ENCODE measurements at places on chromosomes 4 and X.

- no peak for DNase-seq
These were observed 170.6 kb upstream of the FAM9B start for GRCh38 chrX:9204560-9204959.

- DNase-seq: no peak
These were observed 76.9 kb upstream of the RPL34 start for GRCh38 chr4:108543359-108543968.

DNA sequence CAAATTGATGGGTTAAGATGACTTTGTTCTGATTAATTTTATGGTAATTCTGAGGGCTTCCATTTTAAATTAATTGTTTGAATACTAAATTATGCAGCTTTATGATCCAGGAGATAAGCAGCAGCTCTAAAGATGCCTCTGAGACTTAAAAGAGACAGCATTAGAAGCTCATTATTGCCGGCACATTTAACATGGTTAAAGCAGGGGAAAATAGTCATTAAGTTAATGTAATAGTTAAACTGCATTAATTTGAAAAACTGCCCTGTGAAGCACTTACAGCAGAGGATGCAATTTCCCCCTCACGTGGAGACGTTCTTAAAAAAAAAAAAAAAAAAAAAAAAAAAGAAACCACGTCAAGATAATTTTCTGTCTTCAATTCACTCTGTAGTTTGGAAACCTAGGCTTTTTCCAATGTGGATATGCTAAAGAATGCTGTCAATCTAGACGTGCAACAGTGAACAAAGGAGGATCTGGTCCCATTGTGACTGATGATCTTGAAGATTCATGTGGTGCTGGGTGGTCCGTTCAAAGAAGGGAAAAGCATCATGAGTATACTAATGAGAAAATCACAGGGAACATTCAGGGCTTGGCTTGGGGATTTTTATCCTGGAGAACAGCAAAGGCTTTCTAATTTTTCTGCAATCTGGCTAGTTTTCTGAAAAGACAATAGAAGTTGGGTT is 440.6 kb upstream of the HS3ST1 start:
- DNase-seq: no peak

DNA sequence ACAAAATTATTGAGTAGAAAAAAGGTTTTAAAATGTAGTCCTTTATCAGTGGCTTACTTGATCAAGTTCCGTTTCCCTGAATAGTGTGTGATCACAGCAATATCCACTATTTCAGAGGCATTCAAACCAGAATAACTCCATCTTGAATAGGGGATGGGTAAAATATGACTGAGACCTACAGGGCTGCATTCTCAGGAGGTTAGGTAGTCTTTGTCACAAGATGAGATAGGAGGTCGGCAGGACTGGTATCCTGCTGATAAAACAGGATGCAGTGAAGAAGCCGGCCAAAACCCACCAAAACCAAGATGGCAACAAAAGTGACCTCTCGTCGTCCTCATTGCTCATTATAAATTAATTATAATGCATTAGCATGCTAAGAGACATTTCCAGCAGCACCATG is 24.7 kb downstream of the TSPAN6 start:
- DNase-seq: no peak

- DNase-seq: no peak
These were observed 65.3 kb downstream of the PDLIM5 start for GRCh38 chr4:94516999-94517398.

DNA sequence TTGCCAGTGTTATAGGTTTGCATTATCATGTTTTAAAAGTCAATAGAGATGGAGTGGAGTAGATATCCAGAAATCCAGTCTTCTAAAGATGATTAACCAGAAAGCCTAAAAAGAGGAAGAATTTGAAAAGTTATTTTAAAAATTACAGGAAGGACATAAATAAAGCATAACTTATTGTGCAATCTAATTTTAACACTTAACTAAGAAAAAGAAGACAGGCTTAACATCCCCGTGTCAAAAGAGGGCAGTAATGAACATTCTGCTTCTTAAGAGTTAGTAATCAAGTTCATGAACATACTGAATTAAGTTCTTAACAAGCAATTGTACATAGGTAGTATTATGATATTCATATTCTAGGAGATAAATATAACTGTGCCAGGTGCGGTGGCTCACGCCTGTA is 39.3 kb downstream of the ELF2 start:
- DNase-seq: no peak

DNA sequence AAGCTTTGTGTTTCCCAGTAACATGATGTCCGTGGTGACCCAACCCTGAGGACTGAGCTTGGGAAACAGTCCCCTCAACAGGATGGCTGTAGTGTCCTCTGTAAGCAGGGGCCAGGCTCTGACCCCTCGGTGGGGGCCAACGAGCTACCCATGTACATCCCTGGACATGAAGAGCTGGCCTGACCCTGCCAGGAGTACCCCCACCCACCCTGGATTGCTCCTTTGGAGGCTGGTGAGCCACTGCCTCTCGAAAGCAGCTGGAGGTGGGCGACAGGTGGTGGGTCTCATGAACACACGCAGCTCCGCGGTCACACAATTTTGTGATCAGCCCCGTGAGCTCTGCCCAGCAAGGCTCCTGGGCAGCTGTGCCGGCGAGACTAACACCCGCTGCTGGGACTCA is 33.5 kb downstream of the NSG1 start:
- DNase-seq: no peak

DNA sequence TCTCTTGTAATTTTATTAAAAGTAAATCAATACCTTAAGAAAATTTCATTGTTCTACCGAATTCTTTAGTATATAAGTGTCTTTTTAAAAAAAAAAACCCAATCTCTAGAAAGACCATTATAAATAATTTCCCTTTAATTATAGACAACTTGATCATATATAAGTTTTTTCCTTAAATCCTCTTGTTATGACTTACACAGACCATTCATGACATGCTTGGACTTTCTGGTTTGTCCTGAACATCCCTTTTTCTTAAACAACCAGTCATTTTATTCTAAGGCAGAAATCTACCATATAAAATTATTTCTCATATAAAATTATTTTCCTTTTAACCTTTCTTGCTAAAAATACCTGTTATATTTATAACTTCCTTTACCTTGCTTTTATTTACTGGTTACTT is 15.4 kb upstream of the FHDC1 start:
- no peak for DNase-seq

- DNase-seq: no peak
These were observed 248.2 kb downstream of the PARM1 start for GRCh38 chr4:75180790-75181776.

- no peak for DNase-seq
These were observed 13.8 kb downstream of the MPP1 start for GRCh38 chrX:154791467-154791866.

GRCh38 chrX:101408532-101408841 is 465 bp downstream of the HNRNPH2 start:
- no peak for DNase-seq

GRCh38 chr4:138413273-138413672 is 171.1 kb upstream of the SLC7A11 start:
- DNase-seq: no peak

DNA sequence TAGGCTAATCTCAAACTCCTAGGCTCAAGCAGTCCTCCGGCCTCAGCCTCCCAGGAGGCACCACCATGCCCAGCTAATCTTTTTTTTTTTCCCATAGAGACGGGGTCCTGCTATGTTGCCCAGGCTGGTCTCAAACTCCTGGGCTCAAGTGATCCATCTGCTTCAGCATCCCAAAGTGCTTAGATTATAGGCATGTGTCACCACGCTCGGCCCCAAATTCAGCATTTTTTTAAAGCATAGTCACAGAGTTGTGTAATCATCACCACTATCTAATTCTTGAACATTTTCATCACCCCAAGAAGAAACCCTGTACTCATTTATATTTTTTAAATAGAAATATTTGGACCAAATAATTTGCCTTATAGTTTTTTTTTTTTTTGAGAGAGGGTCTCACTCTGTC is 10.3 kb downstream of the CENPI start:
- DNase-seq: no peak

DNA sequence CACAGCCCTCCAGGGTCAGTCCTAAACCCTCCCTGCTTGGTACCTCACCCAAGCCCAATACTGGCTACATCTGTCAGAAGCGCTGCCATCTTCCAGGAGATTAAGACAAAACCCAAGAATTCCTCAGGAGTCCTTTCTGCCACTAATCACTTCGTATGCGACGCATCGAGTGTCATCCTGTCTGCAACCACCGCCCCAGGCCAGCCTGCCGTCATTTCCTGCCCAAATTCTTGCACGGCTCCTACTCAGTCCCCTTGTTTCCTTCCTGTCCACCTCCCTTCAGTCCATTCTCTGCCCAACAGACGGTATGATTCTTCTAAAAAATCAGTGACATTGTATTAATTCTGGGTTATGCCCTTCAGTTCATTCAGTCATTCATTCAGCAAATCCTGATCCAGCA is 113.6 kb downstream of the NFKB1 start:
- peak; percentile 44 for DNase-seq

- DNase-seq: no peak
These were observed 724 bp downstream of the THOC2 start for GRCh38 chrX:123731987-123732669.

- no peak for DNase-seq
These were observed 845.3 kb downstream of the TRIML1 start for GRCh38 chr4:188984518-188984917.

GRCh38 chrX:51795136-51795535 is 51.9 kb downstream of the GSPT2 start:
- DNase-seq: no peak

- no peak for DNase-seq
These were observed 41.7 kb downstream of the FGFRL1 start for GRCh38 chr4:1053080-1053661.

- DNase-seq: no peak
These were observed 50.0 kb downstream of the TET2 start for GRCh38 chr4:105196523-105197145.

DNA sequence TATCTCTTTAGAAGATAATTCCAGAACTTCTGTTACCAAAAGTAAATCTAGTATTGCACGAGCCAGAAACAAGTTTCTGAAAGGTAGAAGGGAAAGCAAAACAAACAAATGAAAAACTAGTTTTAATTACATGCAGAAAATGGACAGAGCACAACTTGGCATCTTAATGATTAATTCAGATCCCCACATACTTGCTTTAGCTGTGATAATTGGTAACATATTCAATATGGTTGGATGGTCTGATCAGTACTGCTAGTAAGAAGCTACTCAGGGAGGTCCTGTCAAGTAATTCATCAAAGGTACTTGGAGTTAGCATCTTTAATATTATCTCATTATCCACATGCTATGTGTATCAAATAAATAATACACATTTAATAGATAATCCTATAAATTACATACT is 204.3 kb downstream of the TRAM1L1 start:
- no peak for DNase-seq

DNA sequence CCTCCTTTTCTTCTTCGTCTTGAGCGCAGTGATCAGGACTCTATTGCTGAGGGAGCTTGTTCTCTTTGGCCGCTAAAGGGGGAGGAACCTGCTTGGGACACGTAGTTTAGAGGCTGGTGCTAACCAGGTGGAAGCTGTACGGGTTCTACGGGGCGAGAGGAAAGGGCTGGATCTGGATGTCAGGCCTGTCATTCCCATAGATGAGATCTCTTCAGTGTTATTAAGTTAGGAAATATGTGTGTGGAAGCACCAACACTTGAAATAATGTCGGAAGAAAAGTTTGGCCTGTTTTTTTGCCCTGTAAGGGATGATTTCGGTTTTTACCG is 643 bp downstream of the SRP72 start:
- DNase-seq: no peak

DNA sequence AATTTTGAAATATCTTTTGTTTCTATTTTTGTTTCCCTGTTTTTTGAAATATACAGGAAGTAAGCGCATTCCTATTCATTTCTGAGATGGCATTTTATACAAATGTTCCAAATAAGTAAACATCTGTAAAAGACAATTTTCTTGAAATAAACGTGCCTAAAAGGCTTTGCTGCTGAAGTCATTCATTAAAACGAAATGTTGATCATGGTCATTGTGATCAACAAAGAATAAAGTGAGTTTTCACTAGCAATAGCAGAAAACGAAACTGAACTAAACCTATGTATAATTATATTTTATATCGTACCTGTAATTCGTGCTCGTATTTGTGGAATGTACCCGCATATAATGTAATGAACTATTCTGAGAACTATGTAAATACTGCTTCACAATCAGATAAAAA is 221.2 kb downstream of the MGST2 start:
- no peak for DNase-seq

DNA sequence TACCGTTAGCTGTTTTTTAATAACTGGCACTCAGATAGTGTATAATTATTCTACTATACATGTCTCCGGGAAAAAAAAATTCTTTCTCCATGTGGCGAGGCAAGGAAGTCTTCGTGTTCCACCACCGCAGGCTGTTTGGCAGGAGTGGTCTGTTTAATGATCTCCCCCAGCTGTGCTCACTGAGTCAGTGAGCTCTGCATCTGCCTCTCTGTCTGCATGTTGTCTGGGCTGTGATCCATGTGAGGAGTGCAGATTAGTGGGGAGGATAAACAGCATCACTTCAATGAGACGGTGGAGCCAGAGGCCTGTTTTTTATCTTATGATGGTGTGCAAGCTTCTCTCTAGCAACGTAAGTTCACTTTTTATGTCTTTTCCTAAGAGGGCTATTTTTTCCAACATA is 69.8 kb downstream of the RPS3A start:
- DNase-seq: no peak

GRCh38 chr4:26384380-26385057 is 63.7 kb downstream of the RBPJ start:
- no peak for DNase-seq

DNA sequence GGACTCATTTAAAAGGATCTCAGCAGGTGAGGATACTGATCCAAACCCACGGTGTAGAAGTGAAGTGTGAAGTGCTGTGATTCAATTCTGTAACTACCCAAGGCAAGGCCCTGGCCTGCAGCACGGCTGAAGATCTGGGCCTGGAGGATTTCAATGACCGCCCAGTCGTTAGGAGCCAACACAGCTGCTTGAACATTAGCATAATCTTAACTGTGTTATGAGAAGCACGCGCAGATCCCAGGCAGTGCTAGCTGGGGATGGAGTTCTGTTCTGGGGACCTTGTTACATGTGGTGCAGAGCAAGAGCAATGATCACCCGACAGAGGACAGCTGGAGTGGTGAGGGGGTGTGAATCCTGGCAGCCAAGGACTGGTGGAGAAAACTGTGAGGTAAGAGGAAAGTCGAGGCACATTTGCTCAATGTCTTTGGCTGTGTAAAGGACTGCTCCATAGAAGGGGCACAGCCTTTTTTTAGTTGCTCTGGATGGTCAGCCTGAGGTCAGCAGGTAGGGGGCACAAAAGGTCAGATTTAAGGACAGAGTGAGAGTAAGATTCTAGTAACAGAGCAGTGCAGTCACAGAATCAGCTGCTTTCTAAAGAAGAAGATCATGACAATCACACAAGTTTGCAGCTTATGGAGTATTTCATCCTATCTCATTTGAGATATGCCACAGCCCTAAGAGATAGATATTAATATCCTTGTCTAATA is 181.8 kb downstream of the DCLK2 start:
- no peak for DNase-seq

DNA sequence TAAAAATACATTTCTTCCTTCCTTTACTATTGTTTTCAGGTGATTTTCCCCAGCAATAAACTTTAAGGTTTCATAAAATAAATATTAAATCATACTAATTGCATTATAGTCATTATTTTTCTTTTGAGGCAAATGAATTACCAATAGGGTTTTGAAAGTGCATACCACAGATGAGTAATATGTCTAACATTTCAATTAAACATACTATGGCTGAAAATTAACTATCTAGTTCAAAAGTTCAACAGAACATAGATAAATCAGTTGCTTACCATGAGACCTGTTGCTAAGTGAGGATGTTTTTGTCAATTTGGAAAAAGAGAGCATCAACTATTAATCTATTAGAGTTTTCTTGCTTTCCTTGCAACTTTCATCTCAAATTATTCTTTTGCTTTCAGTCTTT is 35.0 kb downstream of the NPY5R start:
- DNase-seq: no peak

GRCh38 chr4:129098531-129099001 is 2.6 kb downstream of the C4orf33 start:
- no peak for DNase-seq

Data from CD4-positive, alpha-beta memory T cell (primary cell).